ENCODE measurements at places on chromosomes 16 and 17.

- DNase-seq = no peak
Measured at GRCh38 chr16:73315645-73316044, 267.7 kb upstream of the ZFHX3 start.

DNA sequence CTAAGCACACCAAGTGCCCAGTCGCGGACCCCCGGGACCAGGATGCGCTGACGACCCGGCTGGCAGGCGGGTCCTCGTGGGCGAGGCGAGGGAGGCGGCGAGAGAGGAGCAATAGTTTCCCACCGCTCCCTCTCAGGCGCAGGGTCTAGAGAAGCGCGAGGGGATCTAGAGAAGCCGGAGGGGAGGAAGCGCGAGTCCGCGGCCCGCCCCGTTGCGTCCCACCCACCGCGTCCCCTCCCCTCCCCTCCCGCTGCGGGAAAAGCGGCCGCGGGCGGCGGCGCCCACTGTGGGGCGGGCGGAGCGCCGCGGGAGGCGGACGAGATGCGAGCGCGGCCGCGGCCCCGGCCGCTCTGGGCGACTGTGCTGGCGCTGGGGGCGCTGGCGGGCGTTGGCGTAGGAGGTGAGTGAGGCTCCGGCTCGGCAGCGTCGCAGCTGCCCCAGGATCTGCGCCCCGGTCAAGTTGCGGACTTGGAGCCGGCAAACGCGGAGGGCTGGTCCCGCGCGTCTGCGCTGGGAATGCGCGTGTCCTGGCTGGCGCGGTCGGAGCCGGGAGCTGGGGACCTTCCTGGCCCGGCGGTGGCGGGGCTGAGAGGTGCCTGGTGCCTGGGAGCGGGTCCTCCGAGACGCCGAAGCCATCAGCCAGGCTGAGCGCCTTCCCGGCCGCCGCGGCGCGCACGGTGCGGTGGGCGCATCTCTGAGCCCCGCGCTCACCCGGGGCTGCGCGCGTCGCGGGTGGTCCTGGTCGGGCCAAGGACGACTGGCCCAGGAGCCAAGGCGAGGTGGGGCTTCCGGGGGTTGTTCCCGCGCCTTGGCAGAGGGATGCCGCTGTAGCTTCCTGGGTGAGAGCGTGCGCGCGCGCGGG is at the start of gene ITGB3:
ITGB3 (plus strand) TSS at position 287 of the 862 bp plus-strand sequence; CDS start at position 322, 35 bp downstream.
- DNase-seq = peak; percentile 84

DNA sequence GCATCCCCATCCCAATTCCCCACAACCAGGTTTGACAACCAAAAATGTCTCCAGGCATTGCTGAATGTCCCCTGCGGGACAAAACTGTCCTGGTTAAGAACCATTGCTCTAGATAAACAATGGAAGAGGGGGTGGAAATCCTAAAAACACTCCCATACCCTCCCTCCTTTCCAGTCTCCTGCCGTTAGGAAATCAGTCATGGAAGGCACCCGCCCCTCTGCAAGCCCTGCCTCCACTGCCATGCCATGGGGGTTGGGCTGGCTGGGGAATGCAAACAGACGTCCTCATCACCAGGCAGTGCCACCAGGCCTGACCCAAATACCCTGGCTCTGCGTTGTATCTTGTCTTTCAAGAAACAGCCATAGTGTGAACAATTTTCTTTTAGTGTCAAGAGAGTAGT is 57.5 kb downstream of the CYTH1 start:
- no peak for DNase-seq

DNA sequence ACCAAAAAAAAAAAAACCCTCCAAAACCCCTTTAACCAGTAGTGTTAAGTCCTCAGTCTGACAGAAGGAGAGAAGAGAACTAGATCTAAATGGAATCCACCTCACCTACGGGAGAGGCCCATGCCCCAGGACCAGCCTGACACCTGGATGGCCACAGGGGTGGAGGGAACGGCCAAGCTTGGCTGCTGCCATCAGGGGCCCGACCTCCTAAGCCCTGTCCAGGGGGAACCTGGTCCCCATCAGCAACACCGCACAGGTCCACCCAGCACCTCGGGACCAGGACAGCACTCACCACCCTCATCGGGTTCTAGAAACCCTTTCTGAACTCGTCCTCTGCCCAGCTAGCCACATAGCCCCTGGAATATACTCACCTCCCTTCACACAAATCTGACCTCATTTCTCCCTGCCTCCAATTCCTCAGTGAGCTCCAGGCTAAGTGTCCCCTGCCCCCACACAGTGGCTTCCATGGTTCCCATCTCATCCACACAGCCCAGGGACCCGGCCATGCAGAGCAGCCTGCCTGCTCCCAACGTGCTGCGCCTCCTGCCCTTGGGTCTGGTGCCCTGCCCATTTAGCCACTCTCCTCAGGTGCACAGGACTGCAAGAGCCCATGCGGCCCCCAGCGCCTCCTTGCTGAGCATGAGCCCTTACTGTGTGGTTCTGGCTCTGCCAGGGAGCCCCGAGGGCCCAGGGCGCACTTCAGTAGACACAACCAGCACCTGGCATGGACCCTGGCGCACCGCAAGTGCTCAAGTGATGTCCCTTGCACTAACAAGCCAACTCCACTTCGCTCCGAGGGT is 18.3 kb upstream of the CYTH1 start:
- DNase-seq = no peak

GRCh38 chr17:47980541-47980940 is 9.6 kb downstream of the CDK5RAP3 start:
- no peak for DNase-seq

GRCh38 chr16:89248196-89248982 is 30.9 kb downstream of the ZNF778 start:
- DNase-seq = no peak

DNA sequence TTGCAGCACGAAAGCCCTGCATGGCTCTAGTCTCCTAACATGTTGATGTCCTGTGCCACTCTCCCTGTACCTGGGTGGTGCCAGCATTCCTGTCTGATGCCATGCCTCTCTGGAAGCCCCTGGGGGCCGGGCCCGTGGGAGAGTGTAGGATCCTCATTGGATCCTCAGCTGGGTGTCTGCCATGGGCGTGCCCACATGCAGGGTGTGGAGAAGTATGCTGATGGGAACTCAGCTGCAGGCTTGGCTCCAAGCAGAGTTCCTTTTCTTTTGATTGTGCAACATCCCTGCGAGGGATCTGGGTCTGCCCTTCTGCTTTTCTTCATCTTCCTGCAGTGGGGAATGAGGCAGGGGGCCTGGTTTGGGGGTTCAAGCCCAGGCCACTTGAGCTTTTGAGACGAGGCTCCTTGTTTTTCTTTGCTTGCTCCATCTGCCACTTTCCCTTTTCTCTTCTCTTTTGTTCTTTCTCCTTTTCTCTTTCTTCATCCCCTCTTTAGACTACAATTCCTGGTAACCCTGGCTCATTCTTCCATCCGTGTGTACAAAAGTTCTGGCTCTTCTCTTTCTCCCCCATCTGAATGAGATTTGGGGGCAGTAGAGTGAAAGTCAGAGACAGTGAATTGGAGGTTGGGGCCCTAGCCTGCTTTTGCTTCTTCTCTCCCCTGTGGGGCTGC is 32.9 kb downstream of the KSR1 start:
- DNase-seq = peak; percentile 59

DNA sequence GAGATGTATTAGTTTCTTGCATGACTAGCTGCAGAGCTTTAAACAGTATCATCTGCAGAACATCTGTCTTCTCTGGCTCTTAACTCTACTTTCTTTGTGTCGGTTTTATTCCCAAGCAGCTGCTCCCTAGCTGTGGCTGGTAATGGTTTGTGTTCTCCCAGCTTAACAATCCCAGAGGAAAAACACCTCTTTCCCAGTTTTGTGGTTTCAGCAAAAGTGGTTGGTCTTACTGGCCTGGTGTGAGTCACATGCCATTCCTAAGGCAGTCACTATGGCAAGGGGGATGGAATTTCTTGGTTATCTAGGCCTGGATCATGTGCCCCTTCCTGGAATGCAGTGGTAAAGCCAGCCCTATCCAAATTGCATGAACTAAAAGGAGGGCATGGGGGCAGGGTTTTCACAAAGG is 27.5 kb downstream of the OMG start:
- DNase-seq = peak; percentile 81

GRCh38 chr16:25257956-25258860 is 563 bp upstream of the ZKSCAN2 start:
- DNase-seq = peak; percentile 88

DNA sequence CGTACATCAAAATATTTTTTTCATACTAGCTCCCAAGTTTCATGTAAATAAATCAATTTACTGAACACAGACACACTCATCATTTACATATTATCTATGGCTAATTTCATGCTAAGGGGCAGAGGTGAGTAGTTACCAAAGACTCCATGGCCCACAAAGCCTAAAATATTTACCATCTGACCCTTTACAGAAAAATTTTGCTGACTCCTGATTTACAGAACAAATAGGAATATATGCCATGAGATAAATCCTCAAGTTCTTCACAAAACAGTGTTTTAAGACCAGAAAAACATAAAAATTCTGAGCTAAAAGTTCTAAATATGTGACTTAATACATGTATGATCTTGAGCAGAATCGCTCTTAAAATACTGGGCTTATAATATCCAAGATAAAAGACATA is 36.6 kb upstream of the PHLPP2 start:
- no peak for DNase-seq

DNA sequence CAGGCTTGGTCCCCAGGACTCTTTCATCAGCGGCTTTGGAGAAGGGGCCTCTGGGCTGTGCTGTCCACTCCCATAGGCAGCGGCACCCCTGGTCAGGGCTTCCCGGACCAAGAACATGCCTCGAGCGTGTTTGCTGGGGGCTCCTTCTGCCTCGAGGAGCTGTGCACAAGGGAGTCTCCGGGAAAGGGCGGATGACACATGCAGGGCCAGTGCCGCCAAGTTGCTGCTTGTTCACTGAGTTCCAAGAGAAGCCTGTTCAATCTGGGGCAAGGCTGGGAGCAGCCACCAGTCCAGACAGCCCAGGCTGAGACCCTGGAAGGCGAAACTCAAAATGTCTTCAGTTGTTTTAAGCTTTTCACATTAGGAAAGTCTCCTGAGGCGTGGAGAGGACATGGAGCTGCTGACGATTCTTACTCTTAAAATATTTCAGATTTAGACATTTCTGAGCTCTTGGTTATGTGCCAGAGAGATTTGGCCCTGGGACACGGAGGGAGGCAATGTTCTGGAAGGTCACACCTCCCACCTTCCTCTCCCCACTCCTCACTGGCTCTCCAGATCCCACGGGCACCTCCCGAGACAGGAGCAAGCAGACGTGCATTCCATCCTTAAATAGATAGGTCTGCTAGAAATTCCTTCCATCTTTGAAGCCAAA is 84.5 kb upstream of the ZNF469 start:
- DNase-seq = peak; percentile 53

DNA sequence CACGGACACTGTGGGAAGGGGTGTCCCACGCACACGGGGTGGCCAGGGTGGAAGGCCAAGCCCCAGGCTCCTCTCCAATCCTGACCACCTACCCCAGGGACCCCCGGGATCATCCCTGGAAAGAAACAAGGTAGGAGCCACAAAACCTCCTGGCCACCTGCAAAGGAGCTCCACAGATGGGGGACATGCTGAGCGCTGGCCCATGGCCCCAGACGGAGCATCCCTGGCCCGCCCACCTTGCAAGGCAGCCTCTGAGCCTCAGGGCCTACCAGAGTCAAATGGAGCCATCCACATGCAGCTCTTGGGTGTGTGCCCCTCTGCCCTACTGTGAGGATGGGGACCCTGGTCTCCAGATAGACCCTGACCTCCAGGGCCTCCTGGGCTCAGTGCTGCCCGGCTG is 16.3 kb downstream of the SLC38A10 start:
- no peak for DNase-seq

DNA sequence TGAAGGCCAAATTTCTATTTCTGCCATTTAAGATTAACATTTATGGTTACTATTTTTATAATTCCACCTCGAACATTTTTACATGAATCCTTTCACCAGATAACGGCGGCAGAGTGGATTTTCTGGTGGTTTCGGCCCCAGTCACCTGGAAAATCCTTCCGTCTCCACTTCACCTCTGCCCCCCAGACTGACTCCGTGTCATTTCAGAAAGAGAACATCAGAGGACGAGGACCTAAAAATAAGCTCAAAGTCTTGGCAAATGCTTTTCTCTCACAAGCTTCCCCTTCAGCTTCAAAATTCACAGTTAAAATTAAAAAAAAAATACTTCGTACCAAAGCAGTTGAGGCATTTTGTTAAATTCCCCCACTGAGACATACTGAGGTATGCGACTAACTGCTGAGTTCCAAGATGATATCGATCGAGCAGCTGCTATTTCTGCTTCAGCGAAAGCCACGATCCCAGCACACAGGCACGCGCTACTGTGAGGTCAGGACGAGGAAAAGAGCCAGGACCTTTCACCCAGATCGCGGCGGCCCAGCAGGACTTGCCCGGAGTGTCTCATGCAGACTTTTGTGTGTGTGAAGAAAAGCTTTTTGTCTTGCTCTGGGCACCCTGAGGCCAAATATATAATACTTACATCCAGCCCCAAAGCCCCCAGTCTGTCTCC is 36.8 kb downstream of the ASPA start:
- DNase-seq = no peak
